Activated naive CD4-positive, alpha-beta T cell (primary cell): ENCODE measurements at places on chromosomes 7 and 10.

GRCh38 chr7:11668727-11669126 lies 163.3 kb downstream of the THSD7A start:
- no peak for DNase-seq

DNA sequence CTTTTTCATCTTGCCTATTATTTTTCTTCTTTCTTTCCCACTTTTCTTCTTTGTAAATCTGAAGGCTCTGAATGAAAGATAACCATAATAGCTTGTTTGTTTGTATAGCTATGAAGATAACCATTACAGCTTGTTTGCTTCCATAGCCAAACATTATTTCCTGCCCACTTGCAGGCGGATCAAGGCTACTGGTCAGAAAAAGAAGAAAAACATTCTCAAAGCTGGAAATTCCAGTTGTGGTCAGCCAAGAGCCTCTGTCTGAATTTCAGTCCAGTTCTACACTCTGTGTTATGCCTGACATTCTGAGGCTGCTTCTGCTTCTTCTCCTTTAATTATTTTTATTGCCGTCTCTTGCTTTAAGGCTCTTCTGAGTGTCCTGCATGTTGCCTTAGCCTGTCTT lies 48.9 kb downstream of the TMEM178B start:
- DNase-seq, result no peak

- no peak for DNase-seq
These were observed 8.2 kb upstream of the RET start for GRCh38 chr10:43068471-43069210.

DNA sequence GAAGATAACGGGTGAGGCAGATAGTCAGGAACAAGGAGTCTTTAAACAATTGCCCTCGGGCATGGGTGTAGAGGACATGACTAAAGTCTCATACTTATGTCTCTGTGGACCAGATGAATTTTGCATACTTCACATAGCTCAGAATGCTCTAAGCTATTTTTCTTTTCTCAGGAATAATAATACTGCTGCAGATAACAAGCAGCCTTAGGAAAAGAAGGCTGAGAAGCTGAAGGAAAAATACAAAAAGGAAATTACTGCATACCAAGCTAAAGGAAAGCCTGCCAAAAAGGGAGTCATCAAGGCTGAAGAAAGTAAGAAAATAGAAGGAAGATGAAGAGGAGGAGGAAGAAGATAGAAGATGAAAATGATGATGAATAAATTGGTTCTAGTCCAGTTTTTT lies 13.4 kb upstream of the ERCC6 start:
- DNase-seq, result no peak

- no peak for DNase-seq
These were observed 884 bp downstream of the RINT1 start for GRCh38 chr7:105532709-105533460.
